GM03348 (cell line): ENCODE measurements at places on chromosomes 2 and 18.

- no peak for DNase-seq
Measured at GRCh38 chr2:54787755-54788366, 64.4 kb downstream of the EML6 start.

- DNase-seq, result no peak
Measured at GRCh38 chr2:145739681-145740080, 1219.8 kb upstream of the ZEB2 start.

GRCh38 chr18:24702001-24702515 is 241.6 kb downstream of the HRH4 start:
- no peak for DNase-seq

DNA sequence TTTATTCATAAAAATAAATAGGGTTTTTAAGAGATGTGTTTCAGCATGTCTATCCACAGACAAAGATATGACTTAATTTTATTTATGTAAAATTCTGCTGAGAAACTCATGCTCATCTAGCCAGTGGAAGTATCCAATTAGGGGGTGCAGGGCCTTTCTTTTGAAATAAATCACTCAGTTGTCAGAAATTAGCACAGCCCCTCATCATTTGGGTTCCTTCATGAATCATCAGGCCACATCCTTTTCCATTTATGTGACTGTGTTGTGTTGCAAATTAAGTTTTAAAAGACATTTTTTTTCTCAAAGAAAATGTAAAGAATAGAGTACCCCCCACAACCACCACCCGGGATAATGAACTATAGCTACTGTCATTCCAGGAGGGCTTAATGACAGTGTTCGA is 185.8 kb downstream of the NRP2 start:
- DNase-seq, result no peak

DNA sequence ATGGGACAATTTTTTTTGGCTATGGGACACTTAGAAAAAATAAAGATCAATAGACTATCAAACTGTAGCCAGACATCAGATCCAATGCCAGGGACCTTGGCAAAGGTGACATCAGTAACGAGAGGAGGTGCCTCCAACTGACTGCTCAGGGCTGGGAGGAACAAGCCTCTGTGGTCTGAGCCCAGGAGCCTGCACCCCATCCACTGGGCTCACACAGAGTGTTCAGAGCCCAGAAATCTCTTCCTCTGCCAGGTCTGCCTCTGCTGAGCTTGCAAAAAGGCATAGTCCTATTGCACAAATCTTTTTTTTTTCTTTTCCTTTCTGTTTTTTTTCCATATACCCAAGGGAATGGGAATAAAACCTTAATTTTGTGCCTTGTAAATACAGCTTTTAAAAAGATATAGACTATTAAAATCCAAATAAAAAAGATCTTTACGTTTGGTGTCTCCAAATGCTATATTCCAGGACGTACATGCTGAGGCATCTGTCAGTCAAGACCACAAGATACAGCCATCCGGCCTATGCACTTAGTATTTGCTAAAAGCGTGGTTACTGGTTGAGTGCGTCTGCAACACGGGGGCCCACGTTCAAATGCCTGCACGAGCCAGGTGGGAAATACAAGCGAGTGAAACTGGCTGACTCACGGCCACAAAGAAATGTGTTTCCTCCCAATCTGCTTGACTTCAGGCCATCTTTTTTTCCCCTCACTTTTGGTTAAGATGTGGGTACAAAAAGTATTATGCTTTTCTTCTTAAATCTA is 7.8 kb upstream of the ARHGAP25 start:
- DNase-seq, result no peak

DNA sequence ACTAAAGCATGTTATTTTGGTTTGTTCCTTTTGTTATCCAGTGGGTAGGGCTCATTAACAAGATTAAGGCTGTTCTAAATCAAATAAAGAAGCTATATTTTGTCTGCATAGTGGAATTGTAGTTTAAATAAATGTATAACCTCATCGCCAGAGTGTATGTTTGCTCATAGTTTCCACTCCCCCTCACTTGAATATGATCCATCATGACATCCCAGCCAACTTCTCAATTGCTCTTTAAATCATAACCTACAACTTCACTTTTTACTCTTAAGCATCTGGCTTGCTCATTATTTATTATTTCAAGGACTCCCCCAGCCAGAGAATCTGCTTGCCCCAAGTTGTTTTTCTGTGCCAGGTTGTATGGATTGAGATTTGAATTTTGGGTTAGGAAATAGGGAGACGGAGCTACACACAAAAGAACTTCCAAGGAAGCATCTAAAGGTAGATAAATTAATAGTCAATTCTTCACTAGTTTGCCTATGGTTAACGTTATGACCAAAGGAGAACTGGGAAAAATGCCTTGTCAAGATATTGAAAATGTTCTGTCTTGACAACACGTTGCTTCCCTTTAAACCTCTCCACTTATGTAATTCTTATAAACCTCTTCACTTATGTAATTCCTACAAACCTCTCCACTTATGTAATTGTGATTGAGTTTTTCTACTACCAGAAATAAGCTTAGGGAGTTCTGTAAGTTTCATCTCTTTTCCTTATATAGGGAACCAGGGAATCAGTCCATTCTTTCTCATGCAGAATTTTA is 55.4 kb upstream of the UPP2 start:
- no peak for DNase-seq

- no peak for DNase-seq
Measured at GRCh38 chr2:173217116-173217840, 137.4 kb upstream of the CDCA7 start.

DNA sequence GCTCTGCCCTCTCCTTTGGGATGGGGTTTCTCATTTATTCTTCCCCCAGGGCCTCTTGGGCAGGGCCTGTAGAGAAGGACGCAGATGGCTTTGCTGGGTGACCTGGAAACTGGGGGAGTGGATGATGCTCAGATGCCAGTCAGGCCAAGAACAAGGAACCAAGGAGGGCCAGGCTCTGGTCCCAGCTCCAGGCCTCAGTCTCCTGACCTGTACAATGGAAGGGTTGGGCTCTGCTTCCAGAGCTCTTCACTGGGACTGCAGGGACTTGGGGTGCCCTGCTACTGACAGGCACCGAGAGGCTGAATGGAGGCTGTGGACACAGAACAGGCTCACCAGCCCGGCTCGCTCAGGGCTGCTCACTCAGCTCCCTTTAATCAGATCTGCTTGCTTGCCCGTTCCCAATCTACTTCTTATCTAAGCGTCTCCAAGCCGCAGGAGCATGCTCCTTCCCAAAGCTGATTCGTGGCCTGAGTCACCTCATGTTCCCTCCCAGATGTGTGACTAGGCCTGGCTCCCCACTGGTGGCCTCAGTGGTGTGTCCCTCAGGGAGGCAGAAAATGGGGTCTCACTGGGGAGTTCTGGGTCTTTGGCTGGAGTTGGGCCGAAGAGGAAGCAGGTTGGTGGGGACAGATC is 82.6 kb upstream of the ODC1 start:
- DNase-seq, result no peak

GRCh38 chr2:101790857-101791256 is 93.3 kb downstream of the MAP4K4 start:
- peak; percentile 45 for DNase-seq

GRCh38 chr2:66566726-66567399 is 131.9 kb downstream of the MEIS1 start:
- DNase-seq, result no peak

DNA sequence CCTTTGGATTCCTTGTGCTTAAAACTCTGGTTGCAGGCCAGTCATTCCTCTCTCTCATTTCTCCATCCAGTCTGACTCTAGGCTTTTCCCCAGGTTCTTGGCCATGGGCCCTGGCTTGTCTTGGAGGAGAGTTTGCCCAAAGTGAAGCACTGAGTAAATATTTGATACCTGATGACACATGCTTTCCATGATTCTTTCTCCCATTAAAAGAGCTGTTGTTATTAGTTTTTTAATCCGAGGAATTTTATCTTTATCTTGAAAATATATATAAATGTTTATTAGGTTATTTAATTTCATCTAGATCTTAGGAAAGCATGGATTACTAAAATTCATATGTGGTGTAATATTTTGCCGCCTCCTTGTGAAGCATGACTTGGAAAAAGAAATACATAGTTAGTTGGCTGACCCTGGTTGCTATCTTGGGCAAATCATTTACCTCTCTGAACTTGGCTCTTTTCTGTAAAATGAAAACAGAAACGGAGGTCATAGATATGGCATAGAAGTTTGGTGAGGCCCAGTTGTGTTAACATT is 650.1 kb downstream of the SLC4A3 start:
- DNase-seq, result peak; percentile 75

DNA sequence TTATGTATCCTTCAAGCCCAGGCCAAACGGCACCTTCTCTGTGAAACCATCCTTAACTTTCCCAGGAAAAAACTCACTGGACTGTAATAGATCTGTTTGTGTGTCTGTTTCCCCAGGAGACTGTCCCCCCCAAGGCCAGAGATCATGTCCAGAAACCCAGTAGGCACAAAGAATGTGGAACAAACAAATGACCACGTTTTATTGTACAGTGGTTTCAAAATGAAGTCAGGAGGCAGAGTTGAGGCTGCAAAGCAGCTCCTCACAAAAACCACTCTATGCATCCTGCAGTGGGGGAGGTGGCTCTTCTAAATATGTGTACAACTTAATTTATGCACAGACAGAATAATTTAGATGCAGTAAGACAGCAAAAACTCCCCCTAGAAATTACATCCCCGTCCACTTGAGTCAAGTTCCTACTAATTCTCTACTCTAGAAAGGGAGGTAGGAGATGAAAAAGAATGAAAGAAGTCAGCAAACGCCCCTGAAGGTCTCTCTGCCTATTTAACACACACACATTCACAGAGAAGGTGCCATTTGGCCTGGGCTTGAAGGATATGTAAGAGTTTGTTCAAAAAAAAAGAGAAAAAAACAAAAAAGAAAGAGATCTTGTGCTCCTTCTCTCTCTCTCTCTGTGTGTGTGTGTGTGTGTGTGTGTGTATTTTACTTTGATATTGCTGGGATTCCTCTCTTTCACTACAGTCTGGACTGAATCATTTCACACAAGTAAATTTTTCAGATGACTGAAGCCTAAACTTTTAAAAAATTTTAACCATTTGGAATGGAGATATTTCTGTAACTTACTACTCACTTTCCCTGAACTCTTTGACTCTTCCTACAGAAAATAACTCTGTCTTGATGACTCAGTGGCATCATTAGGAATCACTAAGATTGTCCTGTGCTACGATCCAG is 19.5 kb downstream of the BCL2 start:
- no peak for DNase-seq

- no peak for DNase-seq
Measured at GRCh38 chr2:232543928-232544631, 4.6 kb downstream of the CHRNG start.

- DNase-seq, result no peak
Measured at GRCh38 chr2:109686921-109687320, 72.8 kb downstream of the SOWAHC start.

GRCh38 chr2:69490486-69490885 is 53.3 kb upstream of the NFU1 start:
- DNase-seq, result no peak

DNA sequence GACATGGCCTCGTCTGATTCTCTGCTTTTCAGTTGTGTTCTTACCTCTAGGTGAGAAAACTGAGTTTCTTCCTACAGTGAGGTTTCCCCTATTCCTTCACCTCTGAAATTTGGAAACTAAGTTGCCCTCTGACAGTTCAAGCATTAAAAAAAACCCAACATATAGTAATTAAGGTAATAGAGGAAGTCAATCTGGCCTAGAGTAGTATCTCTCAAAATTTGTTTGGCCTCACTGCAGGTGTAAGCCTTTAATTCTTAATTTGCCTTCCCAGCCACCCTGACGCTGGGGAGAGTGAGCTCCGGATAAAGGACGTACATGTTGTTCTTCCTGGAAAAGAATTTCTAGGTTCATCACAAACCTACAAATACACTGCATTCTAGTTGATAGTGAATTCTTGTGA is 1.4 kb downstream of the CAD start:
- no peak for DNase-seq

DNA sequence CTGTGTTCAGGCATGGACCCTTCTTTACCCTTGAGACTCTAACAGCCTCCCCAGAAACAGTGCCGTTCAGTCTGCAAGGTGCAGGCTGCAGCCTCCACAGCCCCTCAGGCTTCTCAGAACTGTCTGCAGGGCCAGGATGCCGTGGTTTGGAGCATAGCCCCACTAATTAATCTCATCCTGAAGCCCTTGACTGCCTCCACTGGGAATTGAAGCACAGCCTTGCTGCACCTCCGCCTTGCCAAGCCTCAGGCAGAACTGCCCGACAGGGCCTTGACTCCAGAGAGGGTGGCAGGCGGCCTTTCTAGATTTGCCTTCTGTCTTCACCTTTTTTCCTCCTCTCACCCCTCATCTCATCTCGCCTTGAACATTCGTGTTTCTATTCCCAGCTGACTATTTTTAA is 119.8 kb downstream of the NRP2 start:
- no peak for DNase-seq

DNA sequence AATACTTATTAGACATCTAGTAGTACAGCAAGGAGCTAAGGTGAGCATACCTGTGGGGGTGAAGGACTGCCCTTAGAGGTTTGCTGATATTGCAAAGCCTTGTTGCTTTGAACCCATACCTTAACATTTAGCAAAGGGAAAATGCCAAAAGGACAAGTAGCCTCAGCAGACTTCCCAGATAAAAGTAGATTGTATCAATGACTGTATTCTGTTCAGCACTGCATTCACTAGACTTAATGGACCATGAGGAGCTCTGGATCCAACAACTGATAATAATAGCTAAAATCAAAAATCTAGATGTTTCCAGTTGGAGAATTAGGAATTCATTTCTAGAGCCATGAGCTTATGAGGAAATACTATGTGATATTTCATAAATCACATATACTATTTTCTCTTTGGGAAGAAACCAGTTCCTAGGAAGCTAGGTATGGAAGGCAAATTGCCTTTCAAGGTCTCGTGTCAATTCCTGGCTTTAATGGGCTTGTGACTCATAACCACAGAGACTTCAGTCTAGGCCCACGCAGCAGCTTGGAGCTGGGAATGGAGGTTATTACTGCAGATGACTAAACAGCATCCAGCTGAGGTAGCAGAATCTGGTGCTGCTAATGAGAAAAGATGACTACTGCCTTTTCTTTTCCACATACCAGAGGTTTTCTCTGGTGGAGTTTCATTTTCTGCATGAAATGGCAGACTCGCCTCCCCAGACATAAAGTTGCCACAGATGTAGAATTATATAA is 191.2 kb upstream of the NABP1 start:
- peak; percentile 89 for DNase-seq

DNA sequence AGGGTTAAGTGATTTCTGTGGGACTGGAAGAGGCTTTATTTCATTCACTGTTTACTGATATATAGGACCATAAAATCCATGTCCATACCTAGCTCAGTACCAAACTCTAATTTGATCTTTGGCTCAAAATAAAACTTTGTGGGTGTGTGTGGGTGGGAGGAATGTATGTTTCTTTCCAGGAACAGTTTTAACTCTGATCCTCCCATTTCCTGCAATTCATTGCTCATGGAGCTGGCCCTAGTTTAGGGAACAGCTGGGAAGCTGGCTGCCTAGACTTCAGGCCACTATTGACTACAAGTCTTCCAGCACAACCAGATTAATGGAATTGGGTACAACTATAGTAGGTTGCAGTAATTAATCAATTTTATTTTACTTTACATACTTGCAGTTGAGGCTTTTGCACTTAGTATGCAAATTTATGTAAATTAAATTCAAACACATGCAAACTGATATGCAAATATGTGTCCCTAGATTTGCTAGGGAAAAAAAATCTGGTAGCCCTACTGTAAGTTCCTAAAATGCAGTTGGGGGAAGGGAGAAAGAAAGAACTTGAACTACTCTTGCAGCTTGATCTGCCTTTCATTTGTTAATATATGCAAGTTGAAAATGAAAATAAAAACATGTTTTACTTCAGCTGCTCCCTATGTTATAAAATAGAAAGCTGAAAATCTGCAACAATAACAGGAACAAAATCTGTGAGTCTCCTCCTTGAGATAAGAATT is 1070.3 kb upstream of the CELF4 start:
- no peak for DNase-seq

GRCh38 chr18:73782405-73782804 is 365.2 kb downstream of the FBXO15 start:
- DNase-seq, result no peak
